ENCODE measurements at places on chromosomes 1 and 21. TPM values are rescaled to one million over a fixed set of nuclear protein-coding genes. Genes with fewer than 3 reads are reported as not detected.

- no peaks in the 10 kb centered on the region for H3K4me1 ChIP-seq
- H3K27ac ChIP-seq = no peak overlapping the region
- H3K36me3 ChIP-seq = peaks cover 32% of the 10 kb centered on the region
- no peak for DNase-seq
Observed at GRCh38 chr1:168206111-168206510, 19.7 kb upstream of the SFT2D2 start.

Gene C1QB
- not detected for polyA plus RNA-seq

- no peak overlapping the region for H3K27ac ChIP-seq
- DNase-seq = no peak
- H3K27me3 ChIP-seq = peaks cover 7% of the 10 kb centered on the region
- no peaks in the 10 kb centered on the region for H3K4me1 ChIP-seq
- H3K4me3 ChIP-seq = no peak overlapping the region
Observed at GRCh38 chr1:182301467-182302198, 90.0 kb downstream of the GLUL start.

DNA sequence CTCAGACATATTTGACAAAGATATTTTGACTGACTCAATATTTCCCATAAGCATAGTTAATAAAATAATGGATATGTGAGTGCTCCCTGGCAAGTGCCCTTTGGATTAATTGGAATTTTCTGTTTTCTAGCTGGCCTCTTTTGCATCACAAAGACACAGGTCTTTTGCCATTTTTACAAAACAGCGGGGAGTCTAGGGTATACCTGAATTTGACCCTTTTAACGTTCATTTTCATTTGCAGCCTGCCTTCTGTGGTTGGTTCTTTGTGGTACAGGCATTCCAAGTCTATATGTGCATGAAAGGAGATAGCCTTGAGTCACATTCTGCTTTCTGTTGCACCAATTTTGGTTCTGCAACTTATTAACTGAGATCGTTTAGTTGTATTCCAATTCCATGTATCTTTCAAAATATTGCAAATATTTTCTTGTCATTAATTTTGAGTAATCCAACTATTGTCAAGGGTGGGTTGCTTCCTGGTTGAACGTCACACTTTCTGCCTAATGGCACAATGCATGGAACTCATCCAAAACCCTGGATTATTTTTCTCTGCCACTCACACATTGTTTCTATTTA, 171.7 kb downstream of the CRB1 start:
- no peak overlapping the region for H3K27ac ChIP-seq
- no peaks in the 10 kb centered on the region for H3K36me3 ChIP-seq
- no peak for DNase-seq

DNA sequence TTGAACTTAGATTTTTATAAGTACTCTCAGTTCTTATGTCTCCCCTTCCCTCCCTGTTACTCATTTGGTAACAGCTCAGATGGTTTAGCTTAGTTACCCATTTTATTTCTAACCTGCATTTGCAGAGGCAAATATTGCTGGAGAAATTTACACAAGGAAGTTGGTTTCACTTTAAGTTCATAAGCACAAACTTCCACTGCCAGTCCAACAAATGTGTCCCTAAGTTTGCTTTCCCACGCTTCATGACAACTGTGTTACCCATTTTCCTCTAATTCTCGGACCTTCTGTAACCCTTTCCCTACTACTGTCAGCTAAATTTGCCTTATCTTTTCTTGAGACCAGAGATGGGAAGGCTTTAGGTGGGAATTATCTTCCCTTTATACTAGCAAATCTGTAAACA, 63.9 kb upstream of the GPR25 start:
- no peak overlapping the region for H3K4me3 ChIP-seq
- peaks cover 1% of the 10 kb centered on the region for H3K27me3 ChIP-seq
- H3K27ac ChIP-seq = no peak overlapping the region
- DNase-seq = no peak

GRCh38 chr1:147652306-147652705, 18.0 kb downstream of the ACP6 start:
- peaks cover 24% of the 10 kb centered on the region for H3K4me1 ChIP-seq
- H3K27me3 ChIP-seq = peaks cover 2% of the 10 kb centered on the region
- DNase-seq = no peak
- H3K4me3 ChIP-seq = no peak overlapping the region
